H1 (cell line): ENCODE measurements at places on chromosomes 16 and 17.

- DNase-seq, result no peak
These were observed 10.3 kb downstream of the KRABD2 start for GRCh38 chr17:8366231-8366630.

DNA sequence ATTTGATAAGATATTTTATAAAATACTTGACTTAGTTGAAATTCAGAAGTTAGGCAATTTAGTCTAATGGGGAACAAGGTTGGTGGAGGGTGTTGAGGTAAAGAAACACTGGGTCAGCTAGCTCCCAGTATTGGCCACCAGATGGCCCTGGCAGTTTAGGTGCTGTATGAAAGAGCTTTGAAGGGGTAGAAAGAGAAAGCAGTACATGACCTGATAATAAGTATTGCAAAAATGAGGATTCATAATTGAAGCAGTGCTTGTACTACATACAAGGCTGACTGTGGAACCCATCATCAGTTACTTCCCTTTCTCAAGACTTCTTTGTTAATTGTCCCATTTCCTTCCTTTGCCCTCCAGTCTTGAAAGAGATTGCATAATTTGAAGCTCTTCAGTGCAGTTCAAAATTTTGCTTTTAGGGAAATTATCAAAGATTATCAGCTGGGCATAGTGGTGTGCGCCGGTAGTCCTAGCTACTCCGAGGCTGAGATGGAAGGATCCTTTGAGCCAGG is 29.4 kb downstream of the TANC2 start:
- no peak for DNase-seq

DNA sequence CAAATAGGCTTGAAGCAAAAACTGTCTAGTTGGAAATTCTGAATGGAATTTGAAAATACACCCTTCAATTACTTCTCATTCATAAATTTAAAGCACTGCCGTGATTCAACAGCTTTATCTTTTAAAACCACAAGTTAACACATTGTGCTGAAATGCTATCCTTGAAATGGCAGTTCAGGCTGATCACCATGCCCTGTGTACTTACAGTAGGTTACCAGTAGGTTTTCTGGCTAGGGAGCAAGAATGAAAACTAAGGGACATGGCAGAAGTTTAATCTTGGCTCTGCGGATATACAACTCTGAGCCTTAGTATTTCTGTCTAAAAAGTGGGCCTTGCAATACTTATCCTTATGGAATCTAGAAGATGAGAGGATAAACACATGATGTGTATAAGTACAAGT is 28.0 kb downstream of the NXPH3 start:
- no peak for DNase-seq

GRCh38 chr16:84341528-84342295 is 26.6 kb upstream of the ATP2C2 start:
- no peak for DNase-seq

- no peak for DNase-seq
These were observed 235.3 kb downstream of the ZFHX3 start for GRCh38 chr16:72812672-72813071.
